ENCODE measurements at places on chromosomes 6 and 20. TPM values are rescaled to one million over a fixed set of nuclear protein-coding genes. Genes with fewer than 3 reads are reported as not detected.

The FKBP1A gene
- total RNA-seq: 242 TPM

The MYMX gene
- 2.1 TPM for total RNA-seq

The CDYL gene
- total RNA-seq: 40.3 TPM

The CD24 gene
- 3.3 TPM for total RNA-seq

The RPP21 gene
- 36.7 TPM for total RNA-seq

The KIF25 gene
- total RNA-seq: 1.6 TPM

The OPN5 gene
- total RNA-seq: not detected

GRCh38 chr6:89215391-89215790, 1.8 kb downstream of the GABRR1 start:
- DNase-seq: no peak

- DNase-seq: no peak
These were observed 154.6 kb upstream of the HDAC2 start for GRCh38 chr6:114125576-114125975.

DNA sequence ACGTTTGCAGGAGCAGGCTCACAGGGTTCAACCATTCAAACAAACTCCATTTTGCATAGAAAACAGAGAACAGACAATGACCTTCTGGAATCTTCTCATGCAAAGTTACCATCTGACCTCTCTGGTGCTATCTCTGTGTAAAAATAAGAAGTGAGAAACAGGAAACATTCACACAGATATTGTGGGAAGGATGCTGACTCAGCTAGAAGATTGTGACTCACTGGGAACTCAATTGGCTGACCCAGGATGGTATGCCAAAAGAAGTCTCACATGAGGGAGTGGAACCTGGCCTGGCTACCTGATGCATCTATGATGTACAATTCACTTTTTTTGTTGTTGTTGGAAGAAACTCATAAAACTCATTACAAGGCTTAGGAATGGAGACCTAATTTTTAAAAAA, 61.1 kb upstream of the TBX18 start:
- DNase-seq: no peak

GRCh38 chr20:40868551-40869217, 159.9 kb upstream of the TOP1 start:
- DNase-seq: no peak

- no peak for DNase-seq
These were observed 210.4 kb upstream of the RNF24 start for GRCh38 chr20:4225745-4226144.

GRCh38 chr6:39327507-39327906, 5.0 kb upstream of the KCNK16 start:
- no peak for DNase-seq

- DNase-seq: no peak
These were observed 89.7 kb downstream of the ATXN1 start for GRCh38 chr6:16671302-16672289.

GRCh38 chr6:94005835-94006234, 586.5 kb upstream of the EPHA7 start:
- no peak for DNase-seq

GRCh38 chr6:110527516-110527915, 51.1 kb upstream of the SLC22A16 start:
- no peak for DNase-seq

GRCh38 chr20:34622821-34623451, 54.0 kb downstream of the PIGU start:
- no peak for DNase-seq

- DNase-seq: no peak
These were observed 38.1 kb upstream of the FAM135A start for GRCh38 chr6:70375166-70375565.

GRCh38 chr6:2507521-2508037, 243.1 kb downstream of the MYLK4 start:
- DNase-seq: no peak

GRCh38 chr6:11033825-11034224, 10.3 kb downstream of the ELOVL2 start:
- no peak for DNase-seq

DNA sequence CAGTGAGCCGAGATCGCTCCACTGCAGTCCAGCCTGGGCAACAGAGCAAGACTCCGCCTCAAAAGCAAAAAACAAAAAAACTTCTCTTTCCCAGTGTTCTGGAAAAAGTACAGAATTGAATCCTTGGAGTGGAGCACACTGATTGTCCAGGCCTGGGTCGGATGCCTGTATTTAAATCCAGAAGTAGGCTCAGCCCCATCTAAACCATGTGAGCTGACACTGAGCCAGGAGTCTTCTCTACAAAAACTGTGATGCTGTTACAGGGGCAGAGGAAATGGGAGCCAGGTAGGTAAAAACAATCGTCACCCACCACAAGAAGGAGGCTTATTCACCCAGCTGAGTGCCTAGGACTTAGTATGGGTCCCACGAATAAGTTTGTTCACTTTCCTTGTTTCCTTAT, 43.0 kb upstream of the PTPN1 start:
- DNase-seq: no peak

GRCh38 chr6:127102299-127102698, 16.2 kb upstream of the RSPO3 start:
- DNase-seq: no peak

DNA sequence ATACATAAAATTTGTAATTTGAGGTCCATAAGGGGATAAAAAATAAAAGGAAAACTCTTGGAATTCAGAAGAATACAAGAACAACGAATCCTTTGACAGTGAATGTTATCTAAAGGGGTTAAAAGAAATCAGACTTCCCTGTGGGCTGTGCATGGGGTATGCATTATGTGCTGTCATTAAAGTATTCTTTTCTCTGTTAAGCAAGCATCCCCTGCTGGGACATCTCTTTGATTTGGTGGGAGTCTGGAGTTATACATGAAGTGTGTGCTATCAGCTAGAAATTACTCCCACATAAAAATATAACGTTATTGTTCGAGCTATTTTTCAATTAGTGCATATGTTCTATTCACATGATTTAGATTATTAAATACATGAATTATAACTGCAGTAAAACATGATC, 195.2 kb downstream of the CENPW start:
- DNase-seq: no peak

DNA sequence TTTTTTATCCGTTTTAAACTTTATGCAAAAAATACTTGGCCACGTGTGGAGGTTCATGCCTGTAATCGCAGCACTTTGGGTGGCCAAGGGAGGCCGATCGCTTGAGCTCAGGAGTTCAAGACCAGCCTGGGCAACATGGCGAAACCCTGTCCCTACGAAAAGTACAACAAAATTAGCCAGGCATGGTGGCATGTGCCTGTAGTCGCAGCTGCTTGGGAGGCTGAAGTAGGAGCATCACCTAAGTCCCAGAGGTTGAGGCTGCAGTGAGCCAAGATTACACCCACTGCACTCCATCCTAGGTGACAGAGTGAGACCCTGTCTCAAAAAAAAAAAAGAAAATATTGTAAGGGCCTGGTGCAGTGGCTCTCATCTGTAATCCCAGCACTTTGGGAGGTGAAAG, 45.0 kb downstream of the CSE1L start:
- DNase-seq: no peak

DNA sequence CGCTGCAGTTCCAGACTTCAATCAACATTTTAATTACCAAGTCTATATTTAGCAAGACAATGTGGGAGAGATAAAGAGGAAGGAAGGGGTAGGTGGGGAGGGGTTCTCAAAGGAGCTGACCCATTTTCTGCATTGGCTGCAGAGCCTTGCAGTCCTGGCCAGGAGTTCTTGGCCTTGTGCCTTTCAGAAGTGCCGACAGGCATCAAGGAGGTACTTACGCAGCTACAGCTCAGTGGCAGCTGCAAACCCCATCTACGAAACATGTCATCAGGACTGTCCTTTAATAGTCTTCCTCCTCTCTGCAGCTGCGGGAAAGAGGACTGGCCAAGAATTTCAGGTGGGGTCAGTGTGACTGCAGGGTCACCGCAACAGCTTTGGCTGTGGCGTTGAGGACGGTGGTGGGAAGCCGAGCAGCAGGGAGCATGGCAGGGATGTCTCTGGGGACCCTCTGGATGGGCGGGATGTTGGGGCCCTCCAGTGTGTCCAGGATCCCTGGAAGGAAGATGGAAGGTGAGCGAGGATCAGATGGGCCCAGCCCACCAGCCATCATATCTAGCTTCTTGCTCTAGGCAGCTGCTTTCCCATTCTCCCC, 1.8 kb upstream of the LRRC73 start:
- DNase-seq: no peak

DNA sequence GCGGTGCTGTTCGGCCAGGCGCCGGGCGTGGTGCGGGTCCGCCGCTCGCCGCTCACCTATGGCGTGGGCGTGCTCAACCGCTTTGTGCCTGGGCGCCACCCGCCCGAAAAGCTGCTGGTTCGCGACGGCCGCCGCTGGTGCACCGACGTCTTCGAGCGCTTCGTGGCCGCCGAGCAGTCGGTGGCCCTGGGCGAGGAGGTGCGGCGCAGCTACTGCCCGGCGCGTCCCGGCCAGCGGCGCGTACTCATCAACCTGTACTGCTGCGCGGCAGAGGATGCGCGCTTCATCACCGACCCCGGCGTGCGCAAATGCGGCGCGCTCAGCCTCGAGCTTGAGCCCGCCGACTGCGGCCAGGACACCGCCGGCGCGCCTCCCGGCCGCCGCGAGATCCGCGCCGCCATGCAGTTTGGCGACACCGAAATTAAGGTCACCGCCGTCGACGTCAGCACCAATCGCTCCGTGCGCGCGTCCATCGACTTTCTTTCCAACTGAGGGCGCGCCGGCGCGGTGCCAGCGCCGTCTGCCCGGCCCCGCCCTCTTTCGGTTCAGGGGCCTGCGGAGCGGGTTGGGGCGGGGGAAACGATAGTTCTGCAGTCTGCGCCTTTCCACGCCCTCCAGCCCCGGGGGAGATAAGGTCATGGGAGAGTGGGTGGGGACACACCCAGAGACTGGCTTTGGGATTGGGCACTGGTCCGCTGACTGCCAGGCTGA, 15.7 kb downstream of the ADISSP start:
- DNase-seq: no peak

DNA sequence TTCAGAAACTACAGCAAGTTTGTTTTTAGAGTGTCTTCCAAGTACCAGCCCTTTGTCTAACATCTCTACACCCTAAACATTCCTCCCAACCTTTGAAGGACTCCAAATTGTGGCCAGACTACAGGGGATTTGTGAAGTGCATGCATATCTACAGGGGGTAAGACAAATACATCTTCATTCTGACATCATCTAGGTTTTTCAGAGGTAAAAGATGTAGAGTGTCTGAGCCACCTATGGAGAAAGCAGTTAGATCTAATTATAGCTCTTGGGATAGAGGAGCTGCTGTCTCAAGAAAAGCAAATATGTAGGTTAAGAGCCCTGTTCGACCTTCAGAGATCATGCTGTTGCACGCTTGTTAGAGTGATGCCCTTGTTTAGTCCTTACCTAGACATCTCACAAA, 617.7 kb upstream of the AGPAT4 start:
- no peak for DNase-seq

DNA sequence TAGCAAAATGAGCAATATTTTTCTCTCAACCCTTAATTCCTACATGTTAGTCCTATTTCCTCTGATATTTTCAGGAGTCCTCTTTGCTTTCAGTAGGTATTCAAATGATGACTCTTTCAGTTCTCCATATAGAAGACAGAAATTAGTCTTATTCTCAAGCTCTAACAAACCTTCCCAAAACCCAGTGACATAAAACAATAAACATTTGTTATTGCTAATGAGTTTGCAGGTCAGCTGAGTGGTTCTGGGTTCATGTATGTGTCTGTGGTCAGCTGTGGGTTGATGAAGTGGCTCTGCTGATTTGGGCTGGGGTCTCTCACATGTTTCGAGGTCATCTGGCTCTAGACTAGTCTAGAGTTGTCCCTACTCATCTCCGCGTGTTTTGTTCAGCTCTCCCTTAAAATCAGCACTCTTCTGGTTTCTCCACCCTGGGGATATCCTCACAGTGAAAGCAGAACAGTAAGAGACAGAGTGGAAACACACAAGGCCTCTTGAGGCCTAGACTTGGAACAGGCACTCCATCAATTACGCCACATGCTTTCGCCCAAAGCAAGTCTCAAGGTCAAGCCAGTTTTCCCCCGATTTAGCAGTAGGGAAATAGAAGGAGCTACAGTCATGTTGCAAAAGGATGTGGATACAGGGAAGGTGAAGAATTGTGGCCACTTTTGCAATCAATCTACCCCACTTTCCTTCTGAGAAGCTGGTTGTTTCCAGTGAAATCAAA, 273.0 kb downstream of the PLCB1 start:
- no peak for DNase-seq

DNA sequence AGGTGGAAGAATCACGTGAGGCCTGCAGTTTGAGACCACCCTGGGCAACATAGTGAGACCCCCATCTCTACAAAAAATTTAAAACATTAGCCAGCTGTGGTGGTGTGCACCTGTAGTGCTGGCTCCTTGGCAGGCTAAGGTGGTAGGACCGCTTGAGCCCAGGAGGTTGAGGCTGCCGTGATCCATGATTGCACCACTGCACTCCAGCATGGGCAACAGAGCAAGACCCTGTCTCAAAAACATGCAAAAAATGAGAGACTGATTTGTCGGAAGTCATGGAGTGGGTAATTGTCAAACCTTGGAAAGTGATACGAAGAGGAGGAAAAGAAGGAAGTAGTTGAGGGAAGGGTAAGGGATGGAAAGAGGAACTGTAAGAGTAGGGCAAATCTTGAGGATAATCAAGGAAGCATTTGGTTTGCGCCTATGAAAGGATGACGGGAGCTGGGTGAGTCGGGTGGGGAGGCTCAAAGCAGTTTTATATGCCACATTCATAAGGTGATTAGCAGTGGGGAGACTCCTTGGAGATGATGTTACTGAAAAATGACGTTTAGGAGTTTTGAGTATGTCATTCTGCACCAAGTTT, 14.5 kb downstream of the L3MBTL3 start:
- no peak for DNase-seq

DNA sequence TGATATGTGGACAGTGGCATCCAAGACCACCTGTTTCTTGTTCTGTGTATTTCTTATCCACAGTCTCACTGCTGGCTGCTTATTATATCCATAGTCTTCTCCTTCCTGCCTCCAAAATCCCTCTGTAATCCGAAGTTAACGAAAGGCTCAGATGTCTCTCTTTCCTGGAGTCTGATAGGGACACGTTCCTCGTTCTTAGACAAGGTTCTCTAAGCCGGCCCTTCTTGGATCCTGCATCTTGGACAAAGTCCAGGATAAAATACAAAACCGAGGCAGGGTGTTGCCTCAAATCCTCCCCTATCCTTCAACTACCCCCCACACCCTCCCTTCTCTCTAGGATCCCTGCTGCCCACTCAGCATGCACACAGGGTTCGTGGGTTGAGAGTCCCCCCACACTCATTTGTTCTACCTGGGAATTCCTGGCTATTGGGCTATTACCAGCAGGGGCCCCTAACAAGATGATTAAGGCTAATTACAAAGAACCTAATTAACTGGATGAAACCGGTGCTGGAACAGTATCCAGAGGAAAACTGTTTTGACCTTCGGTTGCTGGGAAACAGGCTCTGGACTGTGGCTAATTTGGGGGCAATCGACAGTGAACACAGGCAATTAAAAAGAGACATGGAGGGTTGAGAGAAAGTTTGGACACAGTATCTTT, 32.7 kb upstream of the MRPS10 start:
- no peak for DNase-seq

DNA sequence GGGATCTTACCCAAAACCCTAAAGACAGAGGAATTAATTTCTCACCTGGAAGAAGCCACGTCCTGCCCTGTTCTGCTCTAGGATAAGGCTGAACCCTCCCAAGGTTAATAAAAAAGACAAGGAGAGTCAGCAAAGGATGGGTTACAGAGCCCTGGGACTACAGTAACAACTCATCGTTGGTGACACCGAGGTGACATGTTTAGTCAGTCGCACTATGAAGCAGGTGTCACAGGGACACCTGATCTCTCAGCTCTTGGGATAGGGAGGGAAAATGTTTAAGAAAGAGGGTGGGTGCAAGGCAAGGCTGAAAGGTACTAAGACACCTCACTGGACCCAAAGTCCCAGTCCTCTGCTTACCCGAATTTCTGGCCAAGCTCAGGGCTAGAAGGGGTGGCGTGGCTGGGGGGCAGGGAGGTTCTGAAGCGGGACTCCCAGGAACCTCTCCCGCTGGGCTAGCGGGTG, 562 bp downstream of the MOCS1 start:
- no peak for DNase-seq
